Effector memory CD4-positive, alpha-beta T cell (primary cell): ENCODE measurements at places on chromosomes 11 and 22.

- no peaks in the 10 kb centered on the region for H3K4me1 ChIP-seq
- no peaks in the 10 kb centered on the region for H3K36me3 ChIP-seq
- H3K27ac ChIP-seq: no peak overlapping the region
- no peak overlapping the region for H3K4me3 ChIP-seq
- DNase-seq: no peak
These were observed 265.7 kb upstream of the CTSC start for GRCh38 chr11:88603091-88603867.

DNA sequence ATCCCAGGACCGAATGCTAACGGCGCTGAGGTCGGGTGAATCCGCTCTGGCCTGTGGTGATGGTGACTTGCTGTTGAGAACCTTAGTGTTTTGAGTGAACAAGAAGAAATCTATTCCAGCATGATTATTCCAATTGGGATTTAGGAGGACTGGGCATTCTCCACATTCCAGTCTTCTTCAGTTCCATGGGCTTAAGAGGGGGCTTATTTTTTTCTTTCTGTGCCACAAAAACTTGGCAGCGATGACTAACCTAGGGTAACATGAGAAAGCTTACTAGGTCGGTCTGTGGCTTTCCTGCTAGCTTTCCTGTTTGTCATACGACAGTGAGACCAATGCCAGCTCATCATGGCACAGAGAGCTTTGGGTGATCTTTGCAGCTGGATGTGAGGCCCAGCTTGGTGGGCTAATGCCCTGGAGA is 62.9 kb upstream of the ATXN10 start:
- H3K27ac ChIP-seq: no peak overlapping the region
- H3K4me3 ChIP-seq: no peak overlapping the region
- H3K4me1 ChIP-seq: no peaks in the 10 kb centered on the region
- H3K27me3 ChIP-seq: no peaks in the 10 kb centered on the region

DNA sequence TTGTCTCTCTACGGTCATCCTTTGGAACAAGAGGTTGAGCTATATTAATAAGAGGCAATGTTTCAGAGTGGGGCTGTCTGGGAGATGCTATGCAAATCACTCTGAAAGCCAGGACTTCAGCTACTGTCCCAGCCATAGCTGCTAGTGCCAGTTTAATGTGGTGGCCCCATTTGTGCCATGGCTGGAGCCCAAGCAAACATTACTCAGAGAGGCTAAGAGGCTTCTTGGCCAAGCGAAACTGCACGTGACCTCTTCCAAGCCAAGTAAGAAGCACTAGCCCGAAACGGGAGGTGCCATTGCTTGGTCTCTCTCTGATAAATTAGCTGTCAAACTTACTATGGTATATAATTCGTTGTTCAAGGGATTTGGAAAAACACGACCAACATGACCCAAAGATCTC is 50.4 kb upstream of the TBCEL start:
- no peaks in the 10 kb centered on the region for H3K4me1 ChIP-seq
- H3K4me3 ChIP-seq: no peak overlapping the region
- no peaks in the 10 kb centered on the region for H3K36me3 ChIP-seq
- peaks cover 4% of the 10 kb centered on the region for H3K27me3 ChIP-seq
- H3K27ac ChIP-seq: no peak overlapping the region

DNA sequence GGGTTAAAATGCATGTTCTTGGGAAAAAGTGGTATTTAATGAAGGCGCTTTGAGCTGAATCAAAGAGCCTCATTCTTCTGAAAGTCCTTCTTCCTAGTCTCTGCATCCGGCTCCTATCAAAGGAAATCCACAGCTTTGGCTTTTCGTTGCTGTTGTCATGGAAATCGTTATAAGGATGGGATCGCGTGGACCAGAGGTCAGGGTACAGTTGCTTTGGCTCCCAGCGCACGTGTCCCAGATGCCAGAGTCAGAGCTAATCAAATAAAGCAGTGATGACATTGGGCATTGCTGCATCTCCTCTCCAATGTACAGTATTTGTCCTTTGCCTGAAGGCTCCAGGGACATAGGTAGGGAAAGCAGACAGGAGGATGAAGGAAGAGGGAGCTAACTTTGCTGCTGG is 181.9 kb downstream of the MYO18B start:
- no peaks in the 10 kb centered on the region for H3K4me1 ChIP-seq
- no peaks in the 10 kb centered on the region for H3K36me3 ChIP-seq
- DNase-seq: no peak
- H3K27ac ChIP-seq: no peak overlapping the region

- H3K36me3 ChIP-seq: no peaks in the 10 kb centered on the region
- H3K27me3 ChIP-seq: no peaks in the 10 kb centered on the region
- H3K4me3 ChIP-seq: no peak overlapping the region
- no peak overlapping the region for H3K27ac ChIP-seq
- no peak for DNase-seq
These were observed 27.2 kb downstream of the OR2AT4 start for GRCh38 chr11:75069473-75069872.

DNA sequence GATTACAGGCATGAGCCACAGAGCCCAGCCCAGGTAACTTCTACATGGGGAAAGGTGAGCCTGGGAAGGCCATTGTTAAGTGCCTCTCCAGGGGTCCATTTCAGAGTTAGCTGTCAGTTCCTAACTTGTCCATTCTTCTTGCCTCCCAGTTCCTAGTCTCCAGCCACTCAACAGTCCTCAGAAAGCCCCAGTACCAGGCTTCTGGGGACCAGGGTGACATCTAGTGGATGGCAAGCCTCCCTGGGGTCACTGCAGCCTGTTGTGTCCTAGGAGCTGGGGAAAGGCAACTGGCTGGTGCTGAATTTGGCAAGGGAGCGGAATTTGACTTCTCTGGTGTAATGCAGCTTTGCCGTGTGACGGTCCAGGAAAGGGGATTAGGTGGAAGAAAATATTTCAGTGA is 2.1 kb downstream of the LGALS12 start:
- no peak overlapping the region for H3K27ac ChIP-seq
- H3K4me3 ChIP-seq: no peak overlapping the region
- no peaks in the 10 kb centered on the region for H3K36me3 ChIP-seq
- peaks cover 3% of the 10 kb centered on the region for H3K4me1 ChIP-seq

- no peak overlapping the region for H3K4me3 ChIP-seq
- H3K27me3 ChIP-seq: no peaks in the 10 kb centered on the region
- no peak overlapping the region for H3K27ac ChIP-seq
- H3K36me3 ChIP-seq: no peaks in the 10 kb centered on the region
- H3K4me1 ChIP-seq: no peaks in the 10 kb centered on the region
- peak; percentile 27 for DNase-seq
These were observed 38.1 kb downstream of the LMO1 start for GRCh38 chr11:8225589-8226036.

DNA sequence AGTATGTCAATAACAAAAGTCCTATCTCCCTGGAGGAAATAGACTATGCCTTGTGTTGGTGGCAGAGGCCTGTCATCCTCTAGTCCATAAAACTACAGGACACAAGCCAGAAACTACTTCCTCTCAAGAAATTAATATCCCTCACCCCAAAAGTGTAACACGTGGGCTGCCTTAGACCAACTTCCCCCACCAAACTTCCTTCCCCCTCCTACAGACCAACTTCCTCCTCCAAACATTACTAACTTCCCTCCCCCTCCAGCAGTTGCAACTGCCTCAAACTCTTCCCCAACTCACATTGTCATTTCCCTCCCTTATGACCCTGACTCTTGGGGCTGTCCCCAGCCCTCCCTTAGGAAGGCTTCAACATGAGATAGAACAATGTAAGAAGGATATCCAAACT is 6.3 kb downstream of the OR52K2 start:
- H3K36me3 ChIP-seq: no peaks in the 10 kb centered on the region
- H3K27ac ChIP-seq: no peak overlapping the region
- H3K4me1 ChIP-seq: no peaks in the 10 kb centered on the region
- H3K4me3 ChIP-seq: no peak overlapping the region

- no peaks in the 10 kb centered on the region for H3K4me1 ChIP-seq
- H3K27ac ChIP-seq: no peak overlapping the region
- no peaks in the 10 kb centered on the region for H3K36me3 ChIP-seq
- DNase-seq: no peak
These were observed 224.4 kb upstream of the SESN3 start for GRCh38 chr11:95455228-95455970.

GRCh38 chr11:28108958-28109357 is 770 bp downstream of the METTL15 start:
- peaks cover 2% of the 10 kb centered on the region for H3K36me3 ChIP-seq
- peaks cover 3% of the 10 kb centered on the region for H3K4me1 ChIP-seq
- peak overlapping the region; percentile 88 for H3K27ac ChIP-seq

DNA sequence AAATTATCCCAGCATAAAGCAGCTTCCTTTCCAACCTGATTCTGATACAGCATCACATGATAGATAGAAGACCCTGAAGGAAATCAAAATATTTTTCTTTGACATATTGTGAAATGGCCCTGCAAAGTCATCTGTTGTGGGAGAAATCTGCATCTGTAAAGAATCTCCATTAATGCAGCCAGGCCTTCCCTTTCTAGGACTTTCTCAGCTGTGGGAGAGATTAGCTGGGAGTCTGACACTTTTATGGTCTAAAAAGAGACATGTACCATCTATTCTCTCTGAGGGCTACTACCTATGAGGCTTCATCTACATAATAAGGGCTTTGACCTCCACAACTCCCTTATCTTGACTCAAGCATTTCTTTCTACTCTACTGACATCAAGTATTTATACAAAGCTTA is 238.1 kb downstream of the SWAP70 start:
- no peak overlapping the region for H3K27ac ChIP-seq
- no peaks in the 10 kb centered on the region for H3K27me3 ChIP-seq
- DNase-seq: no peak
- H3K4me1 ChIP-seq: no peaks in the 10 kb centered on the region
- no peaks in the 10 kb centered on the region for H3K36me3 ChIP-seq
